ENCODE measurements at places on chromosomes 12 and 14. TPM values are rescaled to one million over a fixed set of nuclear protein-coding genes. Genes with fewer than 3 reads are reported as not detected.

Gene ZNF891
- 0.92 TPM for total RNA-seq

Gene SPRYD3
- 31.2 TPM for total RNA-seq

Gene GPR162
- 3.0 TPM for total RNA-seq

Gene APOF
- not detected for total RNA-seq

Gene FAR2
- 7.3 TPM for total RNA-seq

Gene RAPGEF3
- total RNA-seq, result 2.1 TPM

Gene TMEM119
- 62.7 TPM for total RNA-seq

Gene CEBPE
- not detected for total RNA-seq

Gene FZD10
- not detected for total RNA-seq

Gene DHRS4
- 49.8 TPM for total RNA-seq

Gene OASL
- total RNA-seq, result 0.57 TPM

Gene SERPINA9
- not detected for total RNA-seq

Gene TAS2R43
- total RNA-seq, result 1.3 TPM

Gene C12orf54
- not detected for total RNA-seq

Gene STON2
- 0.28 TPM for total RNA-seq

Gene FAM222A
- under 0.01 TPM for total RNA-seq

Gene MGAT2
- total RNA-seq, result 79.8 TPM

Gene CHST11
- 2.4 TPM for total RNA-seq

Gene OAS2
- total RNA-seq, result 0.71 TPM

Gene PTCSC3
- not detected for total RNA-seq

Gene CCER1
- total RNA-seq, result not detected

Gene TAS2R9
- total RNA-seq, result not detected

Gene BRMS1L
- 2.3 TPM for total RNA-seq

Gene CSAD
- total RNA-seq, result 7.3 TPM
